ENCODE measurements at places on chromosomes 13 and 19.

- DNase-seq, result no peak
These were observed 274.6 kb downstream of the ENOX1 start for GRCh38 chr13:43512221-43512620.

DNA sequence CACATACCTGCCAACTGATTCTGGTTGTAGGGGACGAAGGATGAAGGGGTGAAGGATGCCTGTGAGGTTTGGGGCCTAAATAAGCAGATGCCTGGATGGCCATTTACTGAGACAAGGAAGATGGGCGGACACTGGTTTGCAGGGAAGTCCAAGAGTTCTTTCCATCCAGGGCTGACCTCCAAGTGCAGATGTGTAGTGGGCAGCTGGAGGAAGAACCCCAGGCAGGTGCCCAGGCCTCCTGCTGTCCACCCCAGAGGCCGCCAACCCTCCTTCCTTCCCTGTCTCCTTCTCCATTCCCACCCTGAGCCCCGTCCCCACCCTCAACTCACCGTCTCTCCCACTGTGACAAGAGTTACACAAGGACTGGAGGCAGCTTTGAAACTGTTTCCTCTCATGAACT is 171.5 kb downstream of the KATNAL1 start:
- no peak for DNase-seq

DNA sequence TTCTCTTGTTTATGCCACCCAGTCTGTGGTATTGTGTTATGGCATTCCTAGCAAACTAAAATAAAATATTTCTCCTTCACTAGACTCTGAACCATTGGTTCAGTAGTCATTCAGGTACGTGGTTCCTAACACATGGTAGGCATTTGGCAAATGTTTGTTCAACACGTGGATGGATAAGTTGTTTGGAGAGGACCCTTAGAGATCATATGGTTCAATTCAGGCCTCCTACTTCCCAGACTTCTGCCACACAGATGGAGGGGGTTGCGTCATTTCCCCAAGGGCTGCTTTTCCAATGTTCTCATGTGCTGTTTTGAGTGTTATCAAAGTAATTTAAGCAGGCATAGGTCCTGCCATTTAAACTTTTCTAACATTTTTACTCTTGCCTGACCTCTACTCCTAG is 6.7 kb downstream of the CXCL17 start:
- DNase-seq, result no peak

DNA sequence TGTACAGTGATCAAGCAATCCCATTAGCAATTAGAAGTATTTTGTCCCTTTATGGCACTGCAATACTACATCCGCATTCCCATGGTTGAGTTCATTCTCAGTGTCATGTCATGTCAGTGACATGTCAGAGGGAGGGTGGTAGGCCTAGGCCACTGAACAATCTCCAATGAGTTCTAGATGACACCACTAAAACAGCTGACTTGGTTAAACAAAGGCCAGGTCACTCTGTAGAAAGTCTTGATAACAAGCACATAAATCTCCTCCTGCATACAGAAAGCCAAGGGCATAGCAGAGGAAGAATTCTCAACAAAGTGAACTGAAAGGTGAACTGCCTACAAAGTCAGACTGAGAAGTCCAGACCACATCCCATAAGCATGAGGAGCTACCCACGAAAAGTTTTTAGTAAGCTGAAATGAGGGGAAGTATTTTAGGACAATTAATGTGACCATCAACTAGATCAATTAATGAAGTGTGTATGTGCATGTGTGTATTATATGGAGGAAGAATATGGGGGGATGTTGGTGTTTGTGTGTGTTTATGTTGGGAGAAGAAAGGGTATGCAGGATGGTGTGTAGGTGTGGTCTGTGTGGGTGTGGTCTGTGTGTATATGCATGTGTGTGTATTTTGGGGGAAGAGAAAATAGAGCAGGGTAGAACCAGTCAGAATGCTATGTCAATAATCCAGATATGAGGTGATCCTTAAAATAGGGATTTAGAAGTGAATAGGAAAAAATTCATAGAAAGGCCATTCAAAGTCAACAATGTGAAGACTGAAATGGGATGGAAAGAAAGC is 67.7 kb downstream of the TBC1D4 start:
- DNase-seq, result no peak

DNA sequence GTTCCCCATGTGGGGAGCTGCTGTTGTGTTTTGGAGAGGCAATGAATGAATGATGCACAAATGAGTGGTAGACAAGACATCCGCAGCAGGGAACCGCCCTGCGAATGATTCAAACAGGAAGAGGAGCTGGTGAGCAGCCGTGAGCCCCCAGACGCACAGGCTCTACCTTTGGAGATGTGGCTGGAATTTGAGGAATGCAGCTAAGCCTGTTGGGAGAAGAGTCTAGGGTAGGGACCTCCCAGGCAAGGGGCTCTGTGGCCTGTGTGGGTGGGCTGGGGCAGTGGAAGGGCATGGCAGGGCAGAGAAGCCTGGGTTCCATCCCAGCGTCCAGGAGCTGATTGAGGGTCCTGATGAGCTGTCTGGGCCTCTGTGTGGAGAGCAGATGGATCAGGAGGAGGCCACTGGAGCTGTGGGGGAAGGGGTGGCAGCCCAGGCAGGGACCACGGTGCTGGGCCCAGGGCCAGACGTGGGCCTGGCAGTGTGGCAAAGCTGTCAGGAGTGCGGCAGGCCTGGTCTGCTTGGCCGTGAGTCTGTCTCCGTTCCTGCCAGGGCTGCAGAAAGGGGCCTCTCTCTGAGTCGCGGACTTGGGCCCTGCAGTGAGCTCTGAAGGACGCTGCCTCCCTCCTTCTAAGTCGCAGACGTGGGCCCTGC is 41.8 kb upstream of the DCUN1D2 start:
- no peak for DNase-seq

DNA sequence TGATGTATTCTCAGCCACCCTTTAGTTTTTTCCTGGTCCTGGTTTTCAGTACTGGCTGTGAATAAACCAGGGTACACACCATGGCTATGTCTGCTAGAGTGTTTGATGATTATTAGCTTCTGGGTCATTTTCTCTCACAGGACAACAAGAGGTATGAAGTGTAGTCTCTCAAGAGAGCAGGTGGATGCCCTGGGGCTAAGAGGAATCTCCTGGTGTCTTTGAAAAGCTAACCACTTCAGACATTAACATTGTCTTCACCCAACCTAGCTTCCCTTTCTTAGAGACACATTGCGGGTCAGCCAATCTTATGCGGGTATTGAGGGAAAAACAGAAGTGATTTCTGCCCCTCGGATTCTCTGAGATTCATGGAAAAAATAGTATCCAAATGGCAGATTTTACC is 1.6 kb downstream of the ZNF730 start:
- no peak for DNase-seq

- no peak for DNase-seq
These were observed 14.9 kb downstream of the UBL3 start for GRCh38 chr13:29835280-29836061.

DNA sequence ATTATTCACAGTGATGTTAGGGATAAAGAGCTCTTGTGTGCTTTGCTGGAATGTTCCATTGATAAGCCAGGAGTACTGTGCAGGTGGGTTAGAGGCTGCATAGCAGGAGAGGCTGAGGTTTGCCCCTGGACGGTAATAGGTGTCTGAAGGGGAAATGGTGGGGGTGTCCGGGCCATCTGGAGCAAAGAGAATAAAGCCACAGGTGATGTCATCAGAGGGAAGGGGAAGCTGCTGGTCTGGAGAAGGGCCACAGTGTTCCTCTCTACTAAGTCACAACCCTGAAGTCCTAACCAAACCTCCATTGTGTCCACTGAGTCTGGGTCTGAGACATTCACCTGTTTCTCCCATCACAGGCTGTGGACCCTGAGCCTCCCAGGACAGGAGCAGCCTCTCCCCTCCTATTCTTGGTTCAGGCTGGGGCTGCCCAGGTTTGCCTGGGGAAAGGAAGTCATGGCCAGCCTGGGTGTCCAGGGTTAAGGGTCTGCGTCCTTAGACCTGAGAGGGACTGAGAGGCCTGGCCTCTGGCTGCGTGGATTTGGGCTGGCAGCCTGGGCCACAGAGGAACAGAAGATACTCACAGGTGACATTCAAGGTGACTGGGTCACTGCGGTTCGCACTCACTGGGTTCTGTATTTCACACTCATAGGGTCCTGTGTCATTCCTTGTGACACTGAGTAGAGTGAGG is 6.8 kb downstream of the CEACAM1 start:
- DNase-seq, result no peak

DNA sequence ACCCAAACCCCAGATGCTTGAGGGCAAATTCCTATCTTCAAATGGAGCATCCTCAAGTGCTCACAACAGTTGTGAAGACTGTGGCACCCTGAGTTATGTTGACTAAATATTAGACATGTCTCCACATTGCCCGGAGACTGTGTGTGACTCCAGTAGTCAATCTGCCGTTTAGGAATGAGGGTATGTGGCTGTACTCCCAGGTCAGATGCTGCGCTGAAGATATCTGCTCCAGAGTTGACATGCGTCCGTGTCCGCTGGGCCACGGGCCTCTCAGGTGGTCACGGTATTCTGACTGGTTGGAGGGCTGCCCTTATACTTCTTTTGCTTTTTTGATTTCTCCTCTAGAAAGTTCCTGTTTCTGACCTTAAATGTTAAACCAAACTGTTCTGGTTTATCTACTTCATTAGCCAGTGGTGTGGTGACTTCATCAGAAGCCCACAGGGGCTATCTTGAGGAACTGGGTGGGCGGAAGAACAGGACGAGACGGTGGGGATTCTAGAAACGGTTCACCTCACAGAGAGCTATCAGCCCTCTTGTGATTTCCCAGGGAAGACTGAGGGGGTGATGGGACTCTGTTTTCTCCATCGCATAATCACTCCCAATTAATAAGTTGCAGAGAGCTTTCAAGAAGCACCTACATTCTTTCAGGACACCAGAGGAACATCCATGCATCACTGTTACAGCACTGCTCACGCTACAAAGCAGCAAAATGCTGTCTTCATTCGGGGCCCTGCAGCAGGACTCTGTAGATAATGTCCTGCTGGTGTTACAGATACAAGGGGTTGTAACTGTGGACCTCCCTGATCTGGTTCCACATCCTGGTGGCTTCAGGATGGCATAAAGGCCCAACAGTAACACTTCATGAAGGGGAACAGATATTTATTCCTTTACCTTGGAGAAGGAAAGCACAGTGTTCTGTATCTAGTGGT is 1.3 kb upstream of the LCP1 start:
- no peak for DNase-seq

DNA sequence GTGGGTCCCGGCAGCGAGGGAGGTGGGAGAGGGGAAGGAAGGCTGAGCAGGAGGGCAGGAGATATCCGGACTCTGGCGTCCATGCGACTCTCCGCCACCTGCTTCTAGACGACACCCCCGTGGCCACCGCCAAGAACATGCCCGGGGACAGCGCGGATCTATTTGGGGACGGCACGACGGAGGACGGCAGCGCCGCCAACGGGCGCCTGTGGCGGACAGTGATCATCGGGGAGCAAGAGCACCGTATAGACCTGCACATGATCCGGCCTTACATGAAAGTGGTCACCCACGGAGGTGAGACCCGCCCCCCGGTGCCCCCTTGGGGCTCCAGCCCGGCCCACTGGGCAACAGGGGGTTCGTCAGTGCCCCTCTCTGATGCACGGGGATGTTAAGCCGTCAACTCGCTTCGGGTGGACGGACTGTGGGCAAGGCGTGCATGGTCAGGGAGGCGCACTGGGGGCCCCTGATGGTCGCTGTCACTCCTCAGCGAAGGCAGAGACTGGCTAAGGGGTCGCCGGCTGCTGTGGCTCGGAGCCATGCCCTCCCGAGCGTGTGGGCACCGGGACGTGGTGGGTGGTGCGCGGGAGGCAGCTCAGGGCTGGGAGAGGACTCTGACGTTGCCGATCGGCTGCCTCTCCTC is 25.1 kb upstream of the NMRK2 start:
- no peak for DNase-seq

GRCh38 chr13:48181482-48182145 is 51.4 kb upstream of the ITM2B start:
- no peak for DNase-seq

DNA sequence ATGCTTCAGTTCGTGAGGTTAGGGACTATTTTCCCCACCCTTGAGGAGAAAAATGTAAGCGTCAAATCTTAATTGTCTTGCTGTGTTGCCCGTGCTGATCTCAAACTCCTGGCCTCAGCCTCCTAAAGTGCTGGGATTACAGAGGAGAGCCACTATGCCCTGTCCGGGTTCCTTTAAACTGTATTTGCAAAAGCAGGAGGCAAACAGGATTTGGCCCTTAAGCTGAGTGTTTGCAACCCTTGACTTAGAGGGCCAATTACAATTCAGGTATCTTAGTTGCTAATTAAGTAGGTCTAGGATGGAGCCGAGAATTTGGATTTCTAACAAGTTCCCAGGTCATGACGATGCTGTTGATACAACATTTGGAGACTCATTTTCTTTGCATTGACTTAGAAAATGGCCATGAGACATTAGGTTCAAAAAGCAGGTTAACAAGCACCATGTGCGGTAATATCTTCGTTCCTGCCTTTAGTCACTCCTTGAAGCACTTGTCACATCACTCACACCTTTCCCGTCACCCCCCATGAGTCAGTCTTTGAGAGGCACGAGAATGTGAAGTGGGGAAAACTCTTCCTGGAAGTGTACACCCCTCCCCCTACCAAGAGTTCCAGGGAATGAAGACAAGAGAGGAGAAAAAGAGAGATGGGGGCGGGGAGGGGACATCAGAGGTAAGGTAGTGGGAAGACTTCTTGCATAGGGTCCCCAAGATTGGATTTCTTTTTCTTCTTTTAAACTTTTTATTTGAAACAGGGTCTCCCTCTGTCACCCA is 2.6 kb downstream of the NAPSA start:
- no peak for DNase-seq

DNA sequence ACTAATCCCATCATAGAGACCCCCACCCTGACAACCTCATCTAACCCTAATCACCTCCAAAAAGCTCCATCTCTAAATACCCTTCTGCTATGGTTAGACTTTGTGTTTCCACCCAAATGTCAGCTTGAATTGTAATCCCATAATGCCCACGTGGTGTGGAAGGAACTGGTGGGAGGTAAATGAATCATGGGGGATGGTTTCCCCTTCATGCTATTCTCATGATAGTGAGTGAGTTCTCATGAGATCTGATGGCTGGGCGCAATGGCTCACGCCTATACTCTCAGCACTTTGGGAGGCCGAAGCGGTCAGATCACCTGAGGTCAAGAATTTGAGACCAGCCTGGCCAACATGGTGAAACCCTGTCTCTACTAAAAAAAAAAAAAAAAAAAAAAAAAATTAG is 2.6 kb downstream of the VMAC start:
- no peak for DNase-seq

GRCh38 chr19:5292822-5293611 is 47.6 kb downstream of the PTPRS start:
- peak; percentile 13 for DNase-seq

DNA sequence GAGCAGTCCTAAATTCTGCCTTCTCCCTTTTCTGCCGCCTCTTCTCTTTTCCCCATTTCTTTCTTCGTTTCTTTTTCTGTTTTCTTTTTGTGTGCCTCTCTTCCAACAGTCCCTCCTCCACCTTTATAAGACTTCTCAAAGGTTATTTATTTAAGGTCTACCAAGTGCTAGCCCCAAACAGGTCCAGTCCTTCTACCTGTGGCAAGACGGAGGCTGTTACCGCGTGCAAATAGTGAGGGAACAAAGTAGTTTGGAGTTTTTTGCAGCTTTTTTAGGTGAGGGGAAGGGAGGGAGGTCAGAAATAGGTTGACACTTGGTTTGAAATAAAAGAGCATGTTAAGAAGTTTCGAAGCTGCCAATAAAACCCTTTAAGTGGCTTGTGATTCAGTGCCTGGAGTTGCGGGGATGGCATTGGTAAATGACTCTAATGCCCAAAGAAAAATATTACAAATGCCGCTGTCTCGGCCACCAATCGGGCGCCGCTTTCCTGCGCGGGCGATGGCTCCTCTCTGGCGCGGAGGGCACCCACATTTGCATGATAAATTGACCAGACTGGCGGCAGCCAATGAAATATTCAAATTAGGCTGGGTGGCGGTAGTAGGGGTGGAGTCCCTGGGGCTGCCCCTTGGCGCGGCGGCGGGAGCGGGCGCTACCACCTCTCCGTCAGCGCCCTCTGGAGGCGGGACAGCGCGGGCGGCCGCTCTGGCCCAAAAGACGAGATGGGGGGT is 7.5 kb upstream of the TSHZ3 start:
- DNase-seq, result no peak

Data from activated T-helper 2 cell treated with anti-CD3 and anti-CD28 coated beads, Interferon-gamma antibody, Interleukin-2, Interleukin-4, amounts not matched to agents 10 μg/mL and 5 μg/mL and 100 μg/mL, durations not matched to agents 14 hours and 24 hours and 36 hours (primary cell).